NCI-H2081 treated with DMSO at 0.1 percent for 48 hours (cell line): ENCODE measurements at places on chromosomes 6 and 20.

- DNase-seq, result no peak
These were observed 79.4 kb downstream of the ZDHHC14 start for GRCh38 chr6:157460182-157460999.

DNA sequence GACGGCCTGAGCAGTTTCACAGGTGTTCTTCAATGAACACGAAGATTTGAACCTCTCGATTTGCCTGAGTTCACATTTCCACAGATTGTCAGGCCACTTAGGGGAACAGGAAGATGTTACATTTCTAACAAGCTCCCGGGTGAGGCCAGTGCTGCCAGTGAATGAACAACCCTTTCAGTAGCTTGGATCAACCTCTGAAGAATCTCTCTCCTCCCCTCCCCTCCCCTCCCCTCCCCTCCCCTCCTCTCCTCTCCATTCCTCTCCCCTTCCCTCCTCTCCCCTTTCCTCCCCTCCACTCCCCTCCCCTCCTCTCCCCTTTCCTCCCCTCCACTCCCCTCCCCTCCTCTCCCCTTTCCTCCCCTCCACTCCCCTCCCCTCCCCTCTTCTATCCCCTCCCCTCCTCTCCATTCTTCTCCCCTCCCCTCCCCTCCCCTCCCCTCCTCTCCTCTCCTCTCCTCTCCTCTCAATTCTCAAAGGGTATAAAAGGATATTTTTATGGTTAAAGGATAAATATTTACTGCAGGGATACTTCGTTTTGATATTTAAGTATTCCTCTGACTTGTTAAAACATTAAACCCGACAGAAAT is 114.1 kb upstream of the INSM1 start:
- no peak for DNase-seq

- no peak for DNase-seq
These were observed 153.0 kb downstream of the CFAP61 start for GRCh38 chr20:20205141-20205861.

DNA sequence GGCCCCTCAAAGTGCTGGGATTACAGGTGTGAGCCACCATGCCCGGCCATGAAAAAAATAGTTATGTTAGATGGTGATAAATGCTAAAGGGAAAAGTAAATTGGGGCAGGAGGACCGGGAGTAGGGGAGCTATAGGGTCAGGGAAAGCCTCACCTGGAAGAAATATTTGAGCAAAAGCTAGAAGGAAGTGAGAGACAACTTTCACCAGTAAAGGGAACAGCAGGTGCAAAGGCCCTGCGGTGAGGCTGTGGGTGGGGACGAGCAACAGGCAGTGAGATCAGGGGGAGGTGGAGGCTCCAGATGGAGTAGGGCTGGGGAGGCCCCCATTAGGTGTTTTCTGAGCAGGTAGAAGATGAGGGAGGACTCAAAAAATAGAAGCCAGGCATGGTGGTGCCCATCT is 16.0 kb downstream of the BCAS4 start:
- no peak for DNase-seq

- DNase-seq, result peak; percentile 45
These were observed 101.1 kb upstream of the ID4 start for GRCh38 chr6:19736066-19736465.

- DNase-seq, result no peak
These were observed 56.4 kb upstream of the RPS6KA2 start for GRCh38 chr6:166683477-166683876.

- DNase-seq, result no peak
These were observed 128.5 kb upstream of the ENPP5 start for GRCh38 chr6:46299253-46299652.

- DNase-seq, result no peak
These were observed 627.5 kb downstream of the PKHD1 start for GRCh38 chr6:51459958-51460357.

DNA sequence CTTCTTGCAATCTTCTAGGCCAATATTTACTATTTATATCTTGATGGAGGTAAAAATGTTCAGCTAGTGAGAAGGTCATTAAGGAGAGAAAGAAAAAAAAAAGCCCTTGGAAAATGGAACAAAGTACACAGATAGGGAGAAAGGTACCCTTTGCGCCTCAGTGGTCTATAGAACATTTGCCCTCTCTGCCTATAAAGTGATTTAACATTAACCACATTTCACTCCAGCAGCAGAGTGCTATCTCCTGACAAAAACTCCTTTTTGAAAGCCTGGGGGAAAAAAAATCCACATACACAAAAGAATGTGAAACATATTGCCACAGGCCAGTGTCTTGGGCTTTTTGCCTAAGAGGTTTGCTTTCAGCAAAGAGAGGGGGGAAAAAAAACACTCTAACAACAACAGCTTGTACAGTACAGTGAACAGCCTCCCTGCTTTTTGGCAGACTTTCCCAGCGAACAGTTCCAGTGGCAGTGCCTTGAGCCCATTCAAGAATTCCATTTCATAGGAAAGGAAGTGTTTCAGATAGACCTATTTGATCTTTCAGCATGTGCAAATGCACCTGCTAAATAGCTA is 695 bp downstream of the ARHGAP18 start:
- DNase-seq, result no peak

DNA sequence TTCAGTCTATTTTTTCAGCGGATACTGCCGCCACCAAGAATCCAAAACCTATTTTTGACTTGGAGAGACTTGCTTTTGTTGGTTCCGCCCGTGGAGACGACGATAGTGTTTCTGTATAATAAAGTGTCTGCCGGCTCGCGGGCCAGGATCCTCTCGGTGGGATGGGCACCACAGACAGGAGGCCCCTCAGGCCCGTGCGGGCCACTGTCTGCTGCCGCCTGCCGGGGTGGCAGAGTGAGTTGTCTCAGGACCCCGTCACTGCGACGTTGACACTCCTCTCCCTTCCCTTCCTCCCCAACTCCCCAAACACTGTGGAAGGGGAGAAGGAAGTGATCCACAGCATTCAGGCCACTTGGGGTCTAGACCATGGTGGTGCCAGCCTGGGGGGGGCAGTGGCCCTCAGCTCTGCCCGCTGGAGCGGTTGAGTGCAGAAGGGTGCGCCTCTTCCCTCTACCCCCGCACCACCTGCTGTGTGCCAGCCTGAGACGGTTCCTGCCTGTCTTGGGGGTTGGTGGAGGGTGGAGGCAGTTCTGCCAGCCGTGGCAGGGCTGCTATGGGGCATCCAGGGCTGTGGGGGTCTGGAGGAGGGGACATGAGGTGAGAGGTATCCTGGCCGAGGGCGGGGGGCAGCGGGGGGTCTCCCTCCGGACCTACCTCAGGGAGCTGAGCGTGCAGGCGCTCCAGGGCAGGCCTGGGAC is 17.5 kb downstream of the RBM38 start:
- no peak for DNase-seq

GRCh38 chr6:39530201-39530759 is 194.9 kb downstream of the KIF6 start:
- DNase-seq, result no peak

- no peak for DNase-seq
These were observed 105.2 kb upstream of the ASF1A start for GRCh38 chr6:118788702-118789101.

DNA sequence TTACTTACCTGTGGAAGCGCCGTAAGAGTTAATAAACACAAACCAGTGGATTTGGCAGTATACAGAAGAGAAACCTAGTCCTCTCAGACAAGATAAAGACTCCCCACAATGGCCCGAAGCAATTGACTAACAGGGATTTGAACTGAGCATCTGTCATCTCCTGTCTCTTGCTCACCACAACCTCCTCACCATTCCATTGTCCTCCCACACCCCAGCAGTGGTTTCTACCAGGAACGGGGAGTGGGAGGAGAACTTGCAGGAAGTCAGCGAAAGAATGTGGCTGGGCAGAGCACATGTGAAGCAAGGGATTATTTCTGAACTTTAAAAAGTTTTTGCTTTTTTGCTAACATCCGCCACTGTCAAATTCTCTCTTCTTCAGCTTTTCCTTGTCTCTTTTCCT is 24.6 kb upstream of the TAAR1 start:
- no peak for DNase-seq

GRCh38 chr20:15058841-15059240 is 721.4 kb upstream of the FLRT3 start:
- DNase-seq, result no peak

- DNase-seq, result no peak
These were observed 114.7 kb downstream of the PRIM2 start for GRCh38 chr6:57432157-57432556.

GRCh38 chr20:31803552-31804291 is 15.4 kb upstream of the MYLK2 start:
- no peak for DNase-seq

DNA sequence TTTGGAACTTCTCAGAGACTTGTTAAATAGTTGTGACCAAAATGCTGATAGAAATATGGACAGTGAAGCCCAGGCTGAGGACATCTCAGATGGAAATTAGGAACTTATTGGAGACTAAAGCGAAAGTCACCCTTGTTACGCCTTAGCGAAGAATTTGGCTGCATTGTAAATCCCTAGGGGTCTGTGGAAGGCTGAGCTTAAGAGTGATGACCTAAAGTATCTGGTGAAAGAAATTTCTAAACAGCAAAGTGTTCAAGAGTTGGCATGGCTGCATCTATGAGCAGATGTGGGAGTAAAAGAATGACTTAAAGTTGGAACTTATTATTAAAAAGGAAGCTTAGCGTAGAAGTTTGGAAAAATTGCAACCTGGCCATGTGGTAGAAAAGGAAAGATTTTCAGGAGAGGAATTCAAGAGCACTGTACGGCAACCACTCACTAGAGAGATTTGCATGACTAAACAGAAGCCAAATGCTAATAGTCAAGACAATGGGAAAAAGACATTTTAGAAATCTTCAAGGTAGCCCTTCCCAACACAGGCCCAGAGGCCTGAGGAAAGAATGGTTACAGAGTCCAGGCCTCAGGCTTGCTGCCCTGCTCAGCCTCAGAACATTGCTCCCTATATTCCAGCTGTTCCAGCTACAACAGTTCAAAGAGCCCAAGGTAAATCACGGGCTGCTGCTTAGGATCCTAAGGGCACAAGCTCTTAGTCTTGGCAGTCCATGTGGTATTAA is 61.6 kb upstream of the TNFRSF21 start:
- DNase-seq, result no peak

DNA sequence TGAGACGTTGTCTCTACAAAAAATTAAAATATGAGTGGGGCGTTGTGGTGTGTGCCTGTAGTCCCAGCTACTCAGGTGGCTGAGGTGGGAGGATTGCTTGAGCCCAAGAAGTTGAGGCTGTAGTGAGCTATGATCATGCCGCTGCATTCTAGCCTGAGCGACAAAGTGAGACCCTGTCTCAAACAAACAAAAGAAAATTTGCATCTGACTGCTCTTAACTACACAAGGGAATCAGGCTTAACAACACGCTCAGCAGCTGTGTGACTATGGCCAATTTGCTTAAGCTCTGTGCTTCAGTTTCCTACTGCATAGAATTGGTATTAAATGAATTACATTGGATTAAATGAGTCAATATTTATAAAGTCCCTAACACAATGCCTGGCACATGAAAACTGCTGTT is 24.3 kb upstream of the MRPS10 start:
- no peak for DNase-seq

- no peak for DNase-seq
These were observed 6.7 kb downstream of the SNAI1 start for GRCh38 chr20:49989234-49990065.
